ENCODE measurements at places on chromosomes 11 and 22.

DNA sequence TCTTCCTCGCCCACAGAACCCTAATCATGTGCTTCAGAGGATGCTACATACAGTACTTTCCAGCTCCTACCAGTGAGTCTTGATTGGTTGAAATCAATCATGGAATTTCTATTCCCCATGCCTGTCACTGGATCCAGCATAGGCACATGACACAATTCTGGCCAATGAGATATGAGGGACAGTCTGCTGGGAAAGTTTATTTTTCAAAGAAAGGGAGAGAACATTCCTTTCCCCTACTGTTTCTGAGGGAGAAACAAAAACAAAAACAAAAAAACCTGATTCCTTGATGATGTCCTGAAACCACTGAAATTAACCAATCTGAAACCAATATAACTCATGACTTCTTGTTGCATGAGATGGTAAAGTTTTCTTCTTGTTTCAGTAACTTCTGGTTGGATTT lies 3.3 kb upstream of the RCN1 start:
- DNase-seq = peak; percentile 61

DNA sequence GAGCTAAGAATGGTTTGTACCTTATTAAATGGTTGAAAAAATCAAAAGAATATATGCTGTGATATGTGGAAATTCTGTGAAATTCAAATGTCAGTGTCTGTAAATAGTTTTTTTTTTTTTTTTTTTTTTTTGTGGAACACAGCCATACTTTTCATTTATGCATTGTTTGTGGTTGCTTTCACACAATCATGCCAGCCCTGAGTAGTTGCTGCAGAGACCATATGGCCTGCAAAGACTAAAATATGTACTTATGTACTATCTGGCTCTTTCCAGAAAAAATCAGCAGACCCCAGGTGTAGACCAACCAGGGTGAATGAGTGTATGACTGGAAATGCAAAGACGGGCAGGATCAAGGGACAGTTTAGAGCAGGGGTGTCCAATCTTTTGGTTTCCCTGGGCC lies 98.3 kb downstream of the PTPRJ start:
- no peak for DNase-seq

GRCh38 chr11:132848336-132848735 lies 684.0 kb downstream of the OPCML start:
- peak; percentile 78 for DNase-seq

- peak; percentile 7 for DNase-seq
These were observed 1044.7 kb downstream of the BRD1 start for GRCh38 chr22:48782811-48783511.

DNA sequence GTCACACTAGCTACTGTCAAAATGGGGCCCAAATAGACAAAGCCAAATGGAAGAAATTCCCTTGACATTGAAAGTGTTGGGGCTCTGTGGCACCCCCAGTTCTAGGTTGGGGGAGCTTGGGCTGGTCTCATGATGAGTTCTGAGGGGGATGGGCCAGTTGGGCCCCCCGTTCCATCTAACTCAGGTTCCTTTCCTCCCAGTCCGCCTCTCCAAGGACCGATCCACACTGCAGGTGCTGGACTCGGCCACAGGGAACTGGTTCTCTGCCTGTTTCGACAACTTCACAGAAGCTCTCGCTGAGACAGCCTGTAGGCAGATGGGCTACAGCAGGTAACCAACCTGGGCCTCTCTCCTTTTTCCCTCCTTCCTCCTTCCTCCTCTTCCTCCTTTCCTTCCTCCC lies 17.7 kb upstream of the SMIM35 start:
- no peak for DNase-seq

DNA sequence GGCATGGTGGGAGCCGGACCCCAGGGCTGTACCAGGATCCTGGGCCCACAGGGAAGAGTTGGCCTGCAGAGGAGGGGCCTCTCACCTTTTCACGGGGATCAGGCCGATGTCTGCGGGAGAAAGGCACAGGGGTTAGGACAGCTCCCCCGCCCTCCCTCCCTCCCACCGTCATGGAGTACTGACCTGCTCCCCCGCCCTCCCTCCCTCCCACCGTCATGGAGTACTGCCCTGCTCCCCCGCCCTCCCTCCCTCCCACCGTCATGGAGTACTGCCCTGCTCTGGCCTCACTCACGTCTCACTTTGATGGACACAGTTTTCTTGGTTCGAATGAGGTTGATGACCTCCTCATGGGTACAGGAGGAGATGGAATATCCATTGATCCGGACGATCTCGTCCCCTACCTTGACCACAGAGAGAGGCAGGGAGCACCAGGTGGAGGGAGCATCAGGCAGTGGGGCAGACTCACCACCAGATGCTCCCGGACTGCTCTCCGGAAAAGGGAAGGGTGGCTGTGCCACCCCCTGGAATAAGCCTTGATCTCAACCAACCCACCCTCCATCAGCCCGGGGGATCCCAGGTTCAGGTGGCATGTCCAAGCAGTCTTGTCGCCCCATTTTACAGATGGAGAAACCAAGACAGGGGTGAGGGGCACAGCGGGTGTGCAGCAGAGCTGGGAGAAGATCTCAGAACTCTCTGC lies 17.1 kb downstream of the USH1C start:
- DNase-seq = no peak

GRCh38 chr11:101046947-101047346 lies 82.7 kb downstream of the PGR start:
- no peak for DNase-seq

DNA sequence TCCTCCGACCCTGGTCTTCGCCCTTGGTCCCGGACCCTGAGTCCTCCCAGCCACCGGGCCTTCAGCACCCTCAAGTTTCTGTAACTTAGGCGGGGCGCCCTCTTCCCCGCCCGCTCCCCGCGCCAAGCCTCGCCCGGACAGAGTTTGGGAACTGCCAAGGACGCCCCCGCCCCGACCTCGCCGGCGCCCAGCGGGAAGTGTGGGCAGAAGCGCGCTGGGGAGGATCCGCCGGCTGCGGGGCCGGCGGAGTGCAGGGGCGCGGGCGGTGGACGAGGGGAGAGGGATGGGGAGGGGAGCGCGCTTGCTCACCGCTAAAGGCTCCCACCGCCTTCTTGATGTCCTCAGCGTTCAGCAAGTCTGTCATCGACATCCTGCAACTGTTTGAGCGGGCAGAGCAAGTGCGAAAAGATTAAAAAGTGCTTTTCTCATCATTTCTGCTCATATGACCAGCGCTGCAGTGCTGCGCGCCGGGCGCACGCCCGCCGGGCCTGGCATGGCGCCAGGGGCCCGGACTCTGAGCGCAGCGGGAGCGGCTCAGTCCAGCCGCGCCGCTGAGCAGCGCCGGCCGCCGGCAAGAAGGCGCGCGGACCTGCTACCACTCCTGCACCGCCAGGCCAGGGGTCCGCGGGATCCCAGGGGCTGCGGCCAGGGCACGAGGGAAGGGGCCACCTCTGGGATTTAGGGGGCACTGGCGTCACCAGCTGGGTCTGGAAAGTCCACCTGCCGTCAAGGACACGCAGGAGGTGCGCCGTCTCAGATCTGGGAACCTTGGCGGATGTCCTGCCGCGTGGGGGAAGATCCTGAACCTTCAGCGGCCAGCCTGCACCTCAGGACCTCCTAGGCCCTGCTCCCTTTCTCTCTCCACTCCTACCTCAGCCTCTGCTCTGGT lies at the start of gene PVALB:
Gene PVALB, minus strand, starts transcription at position 400 of the 889 bp plus-strand sequence. Its CDS starts 30 bp downstream, at position 370.
- peak; percentile 9 for DNase-seq

GRCh38 chr11:29268733-29269132 lies 748.1 kb downstream of the KCNA4 start:
- no peak for DNase-seq

- DNase-seq = no peak
These were observed 26.3 kb downstream of the APLNR start for GRCh38 chr11:57210781-57211180.

DNA sequence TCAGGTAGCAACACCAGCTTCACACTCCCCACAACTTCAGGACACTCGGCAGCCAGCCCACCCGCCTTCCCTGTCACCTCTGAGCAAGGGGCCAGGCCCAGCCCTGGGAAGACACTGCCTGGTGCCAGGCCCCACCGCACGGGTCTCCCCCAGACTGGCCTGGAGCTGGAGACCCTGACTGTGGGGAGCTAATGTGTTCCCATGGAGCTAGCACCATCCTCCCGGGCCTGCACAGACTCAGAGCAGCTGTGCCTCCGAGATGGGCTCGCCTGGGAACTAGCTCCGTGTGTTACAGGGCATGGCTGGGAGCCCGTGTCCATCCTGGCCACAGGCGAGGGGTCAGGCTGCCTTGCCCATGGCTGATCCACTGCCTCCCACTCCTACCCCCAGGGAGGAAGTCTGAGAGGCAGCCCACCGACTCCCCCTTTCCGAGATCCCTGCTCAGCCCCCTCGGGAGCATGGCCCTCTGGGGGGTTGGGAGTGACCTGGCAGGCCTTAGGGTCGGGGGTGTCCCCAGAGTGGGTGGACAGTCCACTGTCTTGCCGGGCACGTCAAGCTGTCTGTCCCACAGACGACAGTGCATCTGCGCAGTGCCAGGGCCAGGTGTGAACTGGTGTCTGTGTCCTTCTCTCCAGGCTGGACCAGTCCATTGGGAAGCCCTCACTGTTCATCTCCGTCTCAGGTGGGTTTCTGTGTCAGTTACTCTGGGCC lies 76.7 kb upstream of the KCNQ1OT1 start:
- DNase-seq = no peak

GRCh38 chr22:46598737-46599424 lies 21.3 kb upstream of the GRAMD4 start:
- no peak for DNase-seq

DNA sequence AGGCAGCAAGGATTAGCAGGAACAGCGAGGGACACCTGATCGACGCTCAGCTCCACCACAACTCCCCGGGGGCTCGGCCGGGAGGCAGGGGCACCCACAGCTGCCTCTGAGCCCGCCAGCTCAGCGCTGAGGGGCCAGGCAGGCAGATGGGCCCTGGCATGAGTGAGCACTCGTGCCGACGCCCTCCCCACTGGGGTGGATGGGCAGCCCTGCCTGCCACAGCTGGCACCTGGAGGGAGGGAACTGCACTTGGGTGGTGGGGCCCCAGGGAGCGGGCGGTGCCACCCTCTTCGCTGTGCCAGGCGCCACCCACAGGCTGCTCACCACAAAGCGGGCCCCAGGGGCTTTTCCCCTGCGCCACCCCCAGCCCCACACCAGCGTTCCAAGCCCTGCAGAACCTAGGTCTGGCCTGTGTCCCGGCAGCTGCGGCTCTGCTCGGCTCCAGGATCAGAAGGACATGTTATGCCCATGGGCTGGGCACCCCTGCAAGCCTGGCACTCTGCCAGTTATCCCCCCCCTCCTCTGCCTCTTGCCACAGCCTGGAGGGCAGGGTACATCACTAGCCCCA lies 28.8 kb downstream of the WNT7B start:
- DNase-seq = no peak

- DNase-seq = no peak
These were observed 66.9 kb downstream of the TNRC6B start for GRCh38 chr22:40244586-40244985.

- no peak for DNase-seq
These were observed 104.0 kb upstream of the AKIP1 start for GRCh38 chr11:8806974-8807373.

DNA sequence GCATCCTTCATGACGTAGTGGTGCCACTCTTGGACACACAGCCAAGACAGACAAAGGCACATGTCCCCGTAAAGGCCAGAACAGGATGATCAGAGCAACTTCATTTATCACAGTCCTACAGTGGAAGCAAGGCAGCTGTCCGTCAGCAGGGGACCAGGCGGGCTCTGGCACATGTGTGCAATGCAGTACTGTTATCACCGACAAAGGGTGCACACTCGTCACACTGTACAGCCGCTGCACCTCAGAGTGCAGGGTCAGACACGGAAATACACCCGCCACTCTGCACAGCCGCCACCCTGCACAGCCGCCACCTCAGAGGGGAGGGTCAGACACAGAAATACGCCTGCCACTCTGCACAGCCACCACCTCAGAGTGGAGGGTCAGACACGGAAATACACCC lies 13.4 kb upstream of the IL17REL start:
- no peak for DNase-seq

DNA sequence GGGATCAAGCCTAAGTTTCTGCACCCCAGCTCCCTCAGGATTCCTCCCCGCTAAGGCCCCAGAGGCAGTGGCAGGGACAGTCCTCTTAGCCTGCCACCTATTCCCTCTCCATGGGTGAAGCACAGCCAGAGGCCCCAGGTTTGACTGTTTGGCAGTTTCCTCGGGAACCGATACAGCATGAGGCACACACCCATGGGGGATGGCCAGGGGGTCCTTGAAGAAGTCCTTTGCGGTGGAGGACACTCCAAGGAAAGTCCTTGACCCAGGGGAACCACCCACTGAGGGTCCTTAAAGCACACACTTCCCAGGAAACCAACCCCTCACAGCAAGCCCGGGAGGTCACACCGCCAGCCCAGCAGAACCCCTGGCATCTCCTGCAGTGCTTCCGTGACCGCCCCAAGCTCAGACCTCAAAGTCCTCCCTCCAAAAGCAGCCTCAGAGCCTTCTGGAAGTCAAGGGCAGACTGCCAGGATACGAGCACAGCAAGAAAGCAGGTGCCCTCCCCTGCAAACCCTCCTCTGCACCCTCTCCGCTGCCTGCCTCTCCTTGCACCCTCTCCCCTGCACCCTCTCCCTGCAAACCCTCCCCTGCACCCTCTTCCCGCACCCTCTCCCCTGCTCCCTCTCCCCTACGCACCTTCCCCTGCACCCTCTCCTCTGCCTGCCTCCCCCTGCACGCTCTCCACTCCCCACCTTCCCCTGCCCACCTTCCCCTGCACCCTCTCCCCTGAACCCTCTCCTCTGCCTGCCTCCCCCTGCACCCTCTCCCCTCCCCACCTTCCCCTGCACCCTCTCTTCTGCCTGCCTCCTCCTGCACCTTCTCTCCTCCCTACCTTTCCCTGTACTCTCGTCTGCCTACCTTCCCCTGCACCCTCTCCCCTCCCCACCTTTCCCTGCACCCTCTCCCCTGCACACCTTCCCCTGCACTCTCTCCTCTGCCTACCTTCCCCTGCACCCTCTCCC lies 1.4 kb downstream of the SIGIRR start:
- DNase-seq = no peak

DNA sequence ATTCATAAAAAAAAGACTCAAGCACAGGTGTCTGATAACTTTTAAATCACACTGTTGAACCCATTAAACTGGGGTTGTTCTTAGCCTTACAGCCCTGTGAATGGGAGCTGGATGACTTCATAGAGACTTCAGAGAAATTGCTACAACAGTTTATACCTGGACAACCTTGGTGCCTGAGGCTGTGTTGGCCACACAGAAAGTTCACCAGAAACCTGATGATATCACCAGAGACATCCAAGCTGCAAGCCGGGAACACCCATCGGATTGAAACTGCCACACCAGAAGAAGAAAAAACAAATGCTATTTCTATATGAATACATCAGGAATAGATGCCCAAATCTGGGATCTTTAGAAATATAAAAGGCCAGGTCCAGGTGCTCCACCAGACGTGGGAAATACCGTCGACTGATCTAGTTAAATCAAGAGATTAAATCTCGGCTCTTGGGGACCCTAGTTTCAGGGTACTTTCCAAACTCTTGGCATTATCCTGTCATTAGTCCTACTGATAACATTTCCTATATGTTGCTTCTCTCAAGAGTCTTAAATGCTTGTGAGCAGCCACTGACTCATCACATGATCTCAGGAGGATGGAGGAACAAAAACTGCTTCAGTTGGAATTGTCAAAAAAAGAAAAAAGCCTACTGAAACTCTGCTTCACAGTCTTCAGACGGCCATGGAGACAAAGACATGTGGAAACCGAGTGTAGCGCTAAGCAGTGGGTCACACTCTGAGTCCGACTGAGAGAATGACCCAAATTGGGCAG lies 28.6 kb upstream of the APOL5 start:
- peak; percentile 22 for DNase-seq

- DNase-seq = no peak
These were observed 21.4 kb downstream of the UVRAG start for GRCh38 chr11:75836417-75836816.
